ENCODE measurements at places on chromosomes 2 and 18.
A peak's percentile ranks its signal among the peaks of the same experiment; 100 is the strongest.

- DNase-seq, result no peak
Observed at GRCh38 chr2:16644221-16644925, 21.3 kb downstream of the CYRIA start.

DNA sequence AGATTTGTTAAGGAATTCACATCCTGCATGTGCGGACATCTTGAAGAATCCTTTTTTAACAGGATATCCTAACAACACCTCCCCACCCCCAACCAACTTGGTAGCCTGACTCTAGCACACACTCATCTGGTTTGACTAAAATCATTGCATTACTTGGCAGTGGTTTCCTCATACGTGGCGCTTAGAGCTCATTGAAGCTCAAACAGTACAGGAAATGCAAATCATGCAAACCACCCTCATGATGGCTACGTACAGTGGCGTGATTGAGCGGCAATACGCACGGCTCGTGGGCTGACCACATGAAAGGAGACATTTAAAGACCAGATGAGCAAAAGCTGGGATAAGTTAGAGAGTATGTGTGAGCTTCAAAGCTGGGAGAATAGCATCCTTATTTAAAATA lies 336.2 kb downstream of the ZEB2 start:
- no peak for DNase-seq

DNA sequence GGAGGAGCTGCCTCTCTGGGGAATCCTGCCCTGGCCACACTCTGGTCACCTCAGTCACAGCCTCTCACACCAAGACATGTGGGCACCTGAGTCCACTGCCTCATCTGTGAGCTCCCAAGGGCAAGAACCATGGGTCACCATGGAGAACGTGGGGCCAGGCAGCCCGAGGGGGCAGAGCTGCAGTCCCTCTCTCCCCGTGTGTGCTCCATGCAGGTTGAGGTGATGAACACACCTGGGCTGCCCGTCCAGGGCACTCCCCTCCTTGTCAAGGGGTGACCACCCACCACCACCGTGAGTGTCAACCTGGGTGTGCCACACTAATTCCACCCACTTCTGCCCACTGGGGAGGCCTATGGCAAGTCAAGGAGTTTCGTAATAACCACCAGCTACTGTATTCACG lies 159.6 kb upstream of the RAB6C start:
- no peak for DNase-seq

DNA sequence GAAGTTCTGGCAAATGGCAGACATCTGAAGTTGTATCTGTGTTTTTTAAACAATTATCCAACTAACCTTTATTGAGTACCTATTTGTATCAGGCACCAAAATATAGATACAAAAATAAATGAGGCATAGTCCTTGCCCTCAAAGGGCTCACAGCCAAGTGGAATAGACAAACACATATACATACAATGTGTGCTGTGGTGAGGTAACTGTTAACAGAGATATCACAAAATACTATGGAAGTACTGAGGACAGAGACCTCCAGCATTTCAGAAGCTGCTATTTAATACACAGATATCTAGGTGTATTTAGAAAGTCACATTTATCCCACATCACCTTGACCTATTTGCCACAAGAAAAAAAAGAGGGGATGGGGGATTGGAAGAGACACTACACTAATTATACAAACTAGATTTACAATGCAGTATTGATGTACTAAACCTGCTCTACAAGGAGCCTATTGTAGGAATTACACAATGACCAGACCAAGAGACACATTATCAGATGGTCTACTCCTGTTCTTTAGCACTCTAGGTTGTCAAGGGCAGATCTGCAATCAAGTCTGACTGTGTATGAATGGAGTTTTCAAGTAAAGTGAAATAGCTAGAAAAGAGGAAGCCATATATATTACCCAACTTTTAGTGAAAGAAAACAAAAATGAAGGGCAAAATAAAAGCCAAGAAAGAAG lies 62.2 kb downstream of the SPIRE1 start:
- DNase-seq, result no peak

- DNase-seq, result no peak
Observed at GRCh38 chr2:140786585-140786984, 1344.2 kb downstream of the LRP1B start.

GRCh38 chr2:121472470-121472993 lies 58.1 kb upstream of the RNU4ATAC start:
- DNase-seq, result no peak

DNA sequence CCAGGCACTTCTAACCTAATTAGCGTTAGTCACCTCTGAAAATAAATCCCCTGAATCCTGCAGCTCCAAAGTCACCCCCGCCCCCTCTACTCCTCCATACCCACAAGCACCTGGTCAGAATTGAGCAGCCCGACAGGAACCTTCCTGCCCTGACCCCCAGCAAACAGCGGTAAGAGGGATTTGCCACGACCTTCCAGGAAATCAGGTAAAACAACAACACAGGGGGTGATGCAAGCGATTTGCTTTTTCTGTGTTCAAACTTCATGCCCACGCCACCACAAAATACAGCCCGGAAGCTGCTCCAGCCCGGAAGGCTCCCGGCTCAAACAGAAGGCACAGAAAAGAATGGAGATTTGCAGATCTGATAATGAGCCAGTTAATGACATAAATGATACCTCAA lies 367.1 kb downstream of the GPD2 start:
- DNase-seq, result no peak

- DNase-seq, result no peak
Observed at GRCh38 chr2:32375228-32375892, 18.5 kb downstream of the BIRC6 start.

- no peak for DNase-seq
Observed at GRCh38 chr2:103459283-103459682, 697.5 kb downstream of the TMEM182 start.

- no peak for DNase-seq
Observed at GRCh38 chr2:129877795-129878775, 101.4 kb upstream of the RAB6C start.

DNA sequence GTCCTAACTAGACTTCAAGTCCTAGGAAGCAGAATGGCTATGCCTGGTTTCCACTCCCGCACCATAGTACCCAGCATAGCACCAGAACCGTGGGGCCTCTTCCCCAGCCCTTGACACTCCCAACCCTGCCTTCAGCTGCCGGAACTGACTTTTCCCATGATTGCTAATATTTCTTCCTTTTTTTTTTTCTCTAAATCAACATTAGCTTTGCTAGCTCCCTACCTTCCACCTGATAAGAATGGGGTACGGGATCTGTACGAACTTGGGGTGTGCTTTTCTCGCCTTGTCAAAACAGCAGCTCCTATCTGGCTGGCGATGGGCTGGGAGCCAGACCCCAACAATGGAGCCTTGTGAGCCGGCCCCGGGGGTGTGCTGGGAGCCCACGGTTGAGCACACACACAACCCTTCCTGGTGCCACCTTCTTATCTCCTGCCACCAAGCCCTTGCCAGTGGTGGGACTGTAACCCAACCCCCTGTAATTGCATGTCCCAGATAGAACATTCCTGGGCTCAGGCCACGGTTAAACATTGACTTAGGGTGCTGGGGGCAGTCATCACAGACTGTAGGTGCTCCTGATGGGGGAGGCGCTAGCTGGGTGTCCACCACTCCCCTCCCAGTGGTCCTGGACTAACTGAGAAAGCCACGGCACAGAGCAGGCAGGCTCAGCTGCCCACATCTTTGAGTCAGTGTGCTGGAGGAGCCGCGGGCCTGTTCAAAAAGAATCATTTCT lies 213.0 kb upstream of the HAAO start:
- no peak for DNase-seq

DNA sequence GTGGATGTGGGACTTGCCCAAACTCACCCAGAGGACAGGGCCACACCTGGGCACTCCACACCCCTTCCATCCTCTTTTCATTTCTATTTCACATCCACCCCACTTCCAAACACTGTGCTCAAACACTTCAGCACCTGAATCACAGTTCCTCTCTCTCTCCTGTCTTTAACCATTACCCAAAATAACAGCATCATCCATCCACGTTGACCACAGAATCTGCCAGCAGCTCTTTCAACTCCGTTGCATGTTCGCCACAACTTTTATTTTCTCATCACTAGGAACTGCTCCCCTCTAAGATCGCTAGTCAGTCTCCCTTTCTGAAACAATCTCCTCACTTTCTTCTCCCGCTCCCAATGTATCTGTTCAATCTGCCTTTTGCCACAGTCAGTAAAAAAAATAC lies 121.6 kb upstream of the HNRNPA3 start:
- no peak for DNase-seq

- DNase-seq, result no peak
Observed at GRCh38 chr2:62811972-62812371, 106.5 kb downstream of the EHBP1 start.

GRCh38 chr2:233407771-233408181 lies 53.5 kb downstream of the DGKD start:
- no peak for DNase-seq

DNA sequence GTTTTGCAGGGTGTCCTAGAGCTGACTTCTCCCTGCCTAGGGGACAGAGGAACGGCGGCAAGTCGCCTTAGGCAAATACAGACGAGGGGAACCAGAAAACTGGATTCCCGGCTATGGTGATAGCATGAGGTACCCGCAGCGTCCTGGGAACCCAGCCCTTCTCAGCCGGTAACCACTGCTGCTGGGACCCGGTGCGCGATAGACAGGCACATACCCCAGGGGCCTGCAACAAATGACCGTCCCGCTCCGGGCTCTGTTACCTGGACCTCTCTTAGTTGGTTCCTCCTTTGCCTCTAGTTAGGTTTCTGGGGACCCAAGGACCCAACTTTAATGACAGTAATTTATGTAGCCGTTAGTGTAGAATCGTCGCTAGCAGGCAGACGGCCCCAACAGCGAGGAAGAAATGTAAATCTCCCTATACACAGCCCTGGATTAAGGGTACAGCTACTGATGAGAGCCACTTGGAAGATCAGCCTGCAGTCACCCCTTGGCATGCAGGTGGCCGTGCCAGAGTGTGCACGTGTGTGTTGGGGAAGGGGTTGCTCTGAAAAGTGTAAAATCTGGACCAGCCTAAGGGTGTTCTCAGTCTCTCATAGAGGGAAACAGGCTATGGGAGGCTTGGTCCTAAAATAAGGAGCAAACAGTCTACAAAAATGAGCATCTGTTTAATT lies 819 bp upstream of the SERPINE2 start:
- DNase-seq, result no peak

- peak; percentile 21 for DNase-seq
Observed at GRCh38 chr2:40244675-40245074, 207.2 kb downstream of the SLC8A1 start.

GRCh38 chr2:128290356-128290755 lies 28.3 kb downstream of the HS6ST1 start:
- no peak for DNase-seq

DNA sequence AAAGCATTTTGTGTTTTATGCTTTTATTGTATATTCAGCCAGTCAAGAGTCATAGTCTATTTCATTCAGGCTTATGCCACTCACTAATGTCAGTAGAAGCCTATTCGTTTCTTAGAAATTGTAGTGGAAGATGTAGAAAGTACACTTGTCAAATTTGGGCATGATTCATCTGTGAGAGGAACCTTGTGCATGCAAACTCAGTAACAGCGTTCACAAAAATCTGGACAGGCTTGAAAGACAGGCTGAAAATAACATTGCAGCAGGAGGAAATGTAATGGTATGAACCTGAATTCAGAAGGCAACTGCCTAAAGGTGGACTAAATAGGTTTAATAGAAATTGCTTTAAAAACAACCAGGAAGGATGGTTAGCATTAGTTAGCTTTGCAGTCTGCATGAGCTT lies 213.5 kb downstream of the CMPK2 start:
- no peak for DNase-seq

DNA sequence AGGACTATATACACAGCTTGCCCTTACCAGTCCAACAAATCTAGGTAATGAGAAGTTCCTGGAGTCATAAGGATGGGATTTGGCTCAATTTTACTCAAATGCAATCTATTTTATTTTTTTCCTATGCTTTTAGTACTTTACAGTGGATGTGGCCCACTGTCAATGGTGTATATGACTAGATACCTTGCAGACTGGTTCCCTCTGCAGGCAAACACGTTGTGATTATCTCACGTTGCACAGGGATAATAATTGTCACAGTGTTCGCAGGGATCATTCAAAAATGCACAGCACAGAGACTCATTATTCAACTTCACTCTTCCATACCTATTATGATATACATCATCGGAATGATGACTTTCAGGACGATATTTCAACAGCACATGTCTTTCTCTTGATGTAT lies 359.7 kb downstream of the MBD2 start:
- no peak for DNase-seq

DNA sequence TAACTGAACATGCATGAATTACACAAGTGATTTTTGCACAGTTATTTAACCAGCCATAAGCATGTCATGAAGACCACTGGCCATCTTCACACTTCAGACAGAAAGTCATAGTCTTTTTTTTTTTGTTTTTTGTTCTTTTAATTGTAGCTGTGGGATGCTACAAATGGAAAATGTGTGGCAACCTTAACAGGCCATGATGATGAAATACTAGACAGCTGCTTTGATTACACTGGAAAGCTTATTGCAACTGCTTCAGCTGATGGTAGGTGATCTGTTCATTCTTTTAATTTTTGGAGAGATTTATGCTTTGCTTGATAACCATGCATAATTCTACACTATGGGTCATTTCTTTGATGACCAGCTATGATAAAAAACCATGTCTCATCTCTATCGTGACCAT lies 35.6 kb downstream of the DAW1 start:
- no peak for DNase-seq

DNA sequence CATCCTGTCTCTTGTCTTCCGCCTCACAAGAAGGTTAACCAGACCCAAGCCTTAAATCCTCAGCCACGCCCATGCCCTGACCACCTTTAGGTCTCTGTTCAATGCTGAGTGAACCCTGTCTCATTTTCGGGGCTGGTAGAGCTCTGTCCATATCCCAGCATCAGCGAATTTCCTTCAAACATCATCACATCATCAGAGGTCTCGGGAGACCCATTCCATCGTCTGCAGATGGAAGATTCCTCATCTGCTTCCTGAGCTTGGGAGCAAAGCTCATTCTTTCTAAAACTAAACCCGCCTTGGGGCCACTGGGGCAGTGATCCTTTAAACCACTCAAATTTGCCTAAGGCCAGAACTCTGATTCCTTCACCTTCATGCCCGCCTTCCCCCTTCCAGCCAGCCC lies 173.7 kb downstream of the TTC32 start:
- no peak for DNase-seq

DNA sequence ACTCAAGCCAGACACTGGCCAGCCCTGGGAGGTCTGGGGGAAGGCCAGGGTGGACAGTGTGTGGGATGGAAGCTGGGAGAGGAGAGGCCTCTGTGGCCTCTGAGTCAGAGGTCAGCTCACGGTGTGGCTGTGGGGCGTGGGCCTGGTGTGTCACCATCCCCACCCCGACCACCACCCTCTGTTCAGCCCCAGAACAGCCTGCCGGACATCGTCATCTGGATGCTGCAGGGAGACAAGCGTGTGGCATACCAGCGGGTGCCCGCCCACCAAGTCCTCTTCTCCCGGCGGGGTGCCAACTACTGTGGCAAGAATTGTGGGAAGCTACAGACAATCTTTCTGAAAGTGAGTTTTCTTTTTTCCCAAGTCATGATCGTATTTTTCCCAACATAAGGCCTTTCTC lies 110.5 kb downstream of the DYSF start:
- DNase-seq, result no peak

- no peak for DNase-seq
Observed at GRCh38 chr2:39839261-39839848, 60.3 kb upstream of the THUMPD2 start.

- peak; percentile 83 for DNase-seq
Observed at GRCh38 chr2:4047961-4048891, 344.9 kb downstream of the DCDC2C start.
